Cardiac ventricle fibroblast (primary cell): ENCODE measurements at places on chromosomes 1 and 21. TPM values are rescaled to one million over a fixed set of nuclear protein-coding genes. Genes with fewer than 3 reads are reported as not detected.

Gene FOXD2
- total RNA-seq = 0.06 TPM in 1 of 2 replicates, not detected in the other

Gene TAL1
- total RNA-seq = 0.10 and 0.25 TPM in 2 replicates

Gene FAM72C
- total RNA-seq = 0.87 and 1.5 TPM in 2 replicates

Gene OPTC
- total RNA-seq = not detected in 2 replicates

Gene CXADR
- 4.1 and 4.4 TPM in 2 replicates for total RNA-seq

Gene ERICH3
- total RNA-seq = not detected in 2 replicates

Gene FAAH
- 0.10 and 0.81 TPM in 2 replicates for total RNA-seq

Gene TMEM79
- total RNA-seq = 1.1 and 2.1 TPM in 2 replicates

Gene RNU1-3
- total RNA-seq = under 0.01 TPM in 2 replicates

Gene CYP4Z1
- 0.10 TPM in 1 of 2 replicates, not detected in the other for total RNA-seq

Gene RPTN
- total RNA-seq = not detected in 2 replicates

Gene OR13G1
- not detected in 2 replicates for total RNA-seq

Gene HTR6
- not detected in 2 replicates for total RNA-seq

Gene PLA2G2E
- total RNA-seq = not detected in 2 replicates

Gene RPE65
- total RNA-seq = not detected in 2 replicates

Gene IFI44
- 8.4 and 14.6 TPM in 2 replicates for total RNA-seq

Gene DNAI4
- 1.8 and 3.7 TPM in 2 replicates for total RNA-seq
